ENCODE measurements at places on chromosomes 3 and 15. TPM values are rescaled to one million over a fixed set of nuclear protein-coding genes. Genes with fewer than 3 reads are reported as not detected.

DNA sequence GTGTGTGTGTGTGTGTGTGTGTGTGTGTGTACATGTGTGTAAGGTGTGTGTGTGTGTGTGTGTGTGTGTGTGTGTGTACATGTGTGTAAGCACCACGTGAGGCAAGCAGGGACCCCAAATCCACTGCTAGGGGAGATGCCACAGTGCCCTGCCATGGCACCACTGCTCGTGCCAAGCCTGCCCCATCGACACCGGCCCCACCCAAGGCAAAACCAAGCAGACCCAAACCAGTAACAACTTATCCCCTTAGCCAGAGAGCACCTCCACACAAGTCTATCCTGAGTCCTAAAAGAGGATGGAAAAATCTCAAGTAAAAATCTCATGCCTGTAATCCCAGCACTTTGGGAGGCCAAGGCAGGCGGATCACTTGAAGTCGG, 45.1 kb downstream of the BDH1 start:
- DNase-seq = no peak
- H3K36me3 ChIP-seq = no peaks in the 10 kb centered on the region
- H3K27ac ChIP-seq = no peak overlapping the region
- no peaks in the 10 kb centered on the region for H3K27me3 ChIP-seq

GRCh38 chr3:3194861-3195260, 15.4 kb upstream of the CRBN start:
- no peaks in the 10 kb centered on the region for H3K36me3 ChIP-seq
- no peak overlapping the region for H3K27ac ChIP-seq
- H3K4me3 ChIP-seq = no peak overlapping the region
- no peak for DNase-seq
- H3K27me3 ChIP-seq = no peaks in the 10 kb centered on the region

ENTPD3 gene
- total RNA-seq = not detected

DPPA4 gene
- 6.2 TPM for total RNA-seq

DNA sequence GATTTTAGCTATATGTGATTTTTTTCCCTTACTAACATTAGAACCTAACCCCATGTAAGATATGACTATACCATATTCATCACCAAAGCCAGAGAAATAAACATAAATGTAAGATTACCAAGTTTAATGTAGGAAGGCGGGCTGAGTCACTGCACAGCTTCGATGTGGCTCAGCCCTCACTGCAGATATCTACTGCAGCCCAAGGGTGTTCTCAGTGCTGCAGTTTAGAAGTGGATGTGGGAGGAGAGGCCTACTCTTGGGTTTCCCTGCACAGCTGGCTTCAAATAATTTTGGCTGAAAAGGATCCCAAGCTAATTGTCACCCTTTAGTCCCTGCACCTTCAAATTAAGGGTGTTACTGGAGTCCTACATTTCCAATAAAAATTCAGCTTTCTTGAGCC, 9.3 kb downstream of the ARPP19 start:
- H3K36me3 ChIP-seq = no peaks in the 10 kb centered on the region
- H3K4me3 ChIP-seq = no peak overlapping the region
- no peak for DNase-seq
- no peaks in the 10 kb centered on the region for H3K27me3 ChIP-seq

GRCh38 chr3:189148081-189148507, 23.7 kb upstream of the TPRG1 start:
- peak; percentile 57 for DNase-seq
- peaks cover 6% of the 10 kb centered on the region for H3K4me1 ChIP-seq
- no peak overlapping the region for H3K4me3 ChIP-seq
- no peaks in the 10 kb centered on the region for H3K27me3 ChIP-seq

DNA sequence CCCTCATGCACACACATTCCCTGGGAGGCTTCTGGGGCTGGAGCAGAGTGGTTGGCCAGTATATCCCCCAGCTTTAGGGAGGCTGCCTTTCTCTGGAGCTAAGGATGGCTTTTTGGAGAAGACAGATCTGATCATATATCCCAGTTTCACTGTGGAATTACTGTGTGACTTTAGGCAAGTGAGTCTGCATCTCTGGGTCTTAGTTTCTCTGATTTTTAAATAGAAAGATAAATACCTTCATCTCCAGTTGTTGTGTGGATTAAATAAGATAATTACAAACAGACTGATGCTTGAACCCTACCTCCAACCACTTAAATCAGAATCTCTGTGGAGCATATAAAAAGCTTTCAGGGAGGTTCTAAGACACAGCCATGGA, 11.1 kb upstream of the WNT7A start:
- H3K27me3 ChIP-seq = no peaks in the 10 kb centered on the region
- peak overlapping the region; percentile 93 for H3K27ac ChIP-seq
- no peaks in the 10 kb centered on the region for H3K36me3 ChIP-seq
- peak overlapping the region; percentile 77 for H3K4me3 ChIP-seq
- H3K4me1 ChIP-seq = peaks cover 19% of the 10 kb centered on the region
- DNase-seq = no peak

DNA sequence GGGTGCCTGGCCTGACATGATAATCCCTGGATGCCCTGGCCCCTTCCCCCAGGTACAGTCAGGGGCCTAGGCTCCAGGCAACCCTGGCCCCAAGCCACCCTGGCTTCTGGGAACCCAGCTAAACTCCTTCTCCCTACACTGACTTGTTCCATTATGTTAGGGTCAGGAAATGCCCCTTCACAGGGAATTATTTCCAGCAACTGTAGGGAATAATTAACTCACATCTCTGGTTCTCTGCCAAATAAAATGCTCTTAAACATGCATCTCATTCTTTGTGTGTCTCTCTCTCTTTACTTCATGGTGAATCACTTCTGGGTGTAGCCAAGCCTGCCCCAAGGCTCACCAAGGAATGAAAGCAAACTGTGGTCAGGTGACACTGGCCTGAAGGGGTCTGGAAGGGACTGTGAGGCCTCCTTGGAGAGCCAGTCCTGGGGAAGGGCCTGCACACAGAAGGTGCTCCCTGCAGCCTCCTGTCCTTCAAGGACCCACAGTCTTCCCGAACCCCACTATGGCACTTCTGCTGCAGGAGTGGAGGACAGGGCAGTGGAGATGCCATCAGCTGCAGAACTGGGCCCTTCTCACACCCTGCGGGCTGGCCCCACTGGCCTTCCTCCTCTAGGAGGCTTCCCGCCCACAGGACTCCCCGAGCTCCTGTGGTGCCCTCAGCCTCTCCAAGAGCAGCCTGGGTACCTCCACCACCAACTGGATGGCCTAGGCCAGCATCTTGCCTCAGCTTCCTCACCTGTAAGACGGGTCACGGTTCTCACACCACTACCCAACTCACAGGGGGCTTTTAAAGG, 17.6 kb downstream of the TKT start:
- peaks cover 66% of the 10 kb centered on the region for H3K36me3 ChIP-seq
- no peaks in the 10 kb centered on the region for H3K27me3 ChIP-seq
- no peak overlapping the region for H3K27ac ChIP-seq
- H3K4me3 ChIP-seq = no peak overlapping the region
- no peak for DNase-seq

CDCP1 gene
- not detected for total RNA-seq

Measured in naive thymus-derived CD8-positive, alpha-beta T cell (primary cell).